ENCODE measurements at places on chromosomes 3 and 15. TPM values are rescaled to one million over a fixed set of nuclear protein-coding genes. Genes with fewer than 3 reads are reported as not detected.

Gene FSTL1
- 0.94 TPM for total RNA-seq

Gene TTLL13
- total RNA-seq, result 0.55 TPM

Gene FAM227B
- total RNA-seq, result 3.8 TPM

Gene NUSAP1
- total RNA-seq, result 126 TPM

Gene NRROS
- 21.9 TPM for total RNA-seq

Gene PRKAR2A
- total RNA-seq, result 55.6 TPM

Gene INO80
- total RNA-seq, result 29.2 TPM

Gene RBSN
- 10.0 TPM for total RNA-seq

Gene GOLGA8O
- 0.23 TPM for total RNA-seq

Gene CYP1A1
- 1.0 TPM for total RNA-seq

Gene WDR93
- total RNA-seq, result 0.11 TPM

Gene ZMYND10
- 1.6 TPM for total RNA-seq
